ENCODE measurements at places on chromosomes 2 and 18.

- no peak for DNase-seq
Measured at GRCh38 chr2:237491515-237492118, 4.6 kb downstream of the MLPH start.

DNA sequence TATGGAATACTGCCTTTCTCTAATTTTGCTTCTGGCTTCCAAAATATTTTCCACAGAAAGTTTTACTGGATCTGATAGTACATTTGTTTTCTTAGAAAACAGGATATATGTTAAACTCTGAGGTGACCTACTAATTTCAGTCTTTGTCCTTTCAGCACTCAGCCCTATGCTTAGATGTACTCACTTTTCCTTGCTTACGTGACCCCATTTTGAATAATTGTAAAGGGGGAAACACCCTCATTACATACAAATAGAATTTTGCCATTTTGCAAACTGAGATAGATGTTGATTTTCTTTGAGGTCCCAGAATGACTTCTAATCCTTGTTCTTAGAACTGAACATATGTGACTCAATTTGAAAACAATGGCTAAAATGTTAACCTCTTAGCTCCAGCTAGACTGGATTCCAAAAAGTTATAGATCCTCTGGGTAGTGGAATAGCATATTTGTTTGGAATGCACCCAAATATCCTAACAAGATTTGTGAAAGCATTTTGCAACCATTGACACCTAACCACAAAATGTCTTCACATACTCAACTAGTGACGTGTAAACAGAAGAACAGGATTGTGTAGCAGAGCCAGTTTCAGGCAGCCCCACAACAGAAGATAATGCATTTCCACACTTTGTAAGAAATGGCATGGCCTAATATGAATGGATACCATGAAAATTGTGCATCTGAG lies 44.8 kb upstream of the EHBP1 start:
- DNase-seq, result no peak

DNA sequence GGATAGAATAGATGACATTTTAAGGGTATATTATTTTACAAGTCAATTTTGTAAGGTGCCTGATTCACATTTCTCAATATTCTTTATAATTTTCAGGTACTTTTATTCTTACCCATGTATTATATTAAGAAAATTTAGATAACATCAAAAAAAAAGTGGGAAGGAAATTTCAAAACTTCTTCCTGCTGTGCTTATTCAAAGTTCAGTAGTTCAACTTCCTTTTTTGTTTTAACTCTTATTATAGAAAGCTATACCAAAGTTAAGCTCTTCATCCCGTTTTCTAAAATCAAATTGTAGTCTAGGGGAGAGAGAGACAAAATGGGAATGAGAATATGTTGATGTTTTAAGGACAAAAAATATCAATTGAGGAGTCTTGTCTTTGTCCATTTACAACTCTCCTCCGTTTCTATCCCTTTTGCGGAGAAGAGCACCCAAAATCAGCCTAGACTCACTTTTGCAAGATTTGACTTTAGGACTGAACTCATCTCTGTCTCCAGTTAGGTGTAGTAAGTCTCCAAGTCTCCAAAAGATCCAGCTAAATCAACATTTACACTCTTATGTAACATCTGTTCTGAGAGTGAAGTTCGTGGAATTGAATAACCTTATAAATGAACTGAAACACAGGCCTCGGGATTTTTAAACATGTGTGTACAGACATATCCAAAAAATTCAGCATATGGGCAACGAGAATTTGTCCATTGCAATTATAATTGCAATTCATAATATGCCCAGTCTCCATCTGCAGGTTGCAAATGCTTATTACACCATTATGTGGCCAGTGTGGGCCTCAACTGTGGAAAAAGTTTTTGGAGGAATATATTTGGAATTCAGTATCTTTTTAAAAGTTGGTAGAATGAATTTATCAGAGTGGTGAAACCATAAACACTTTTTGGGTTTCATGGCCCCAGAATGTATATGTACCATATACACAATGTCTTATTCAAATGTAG lies 23.9 kb downstream of the FAM124B start:
- DNase-seq, result no peak

GRCh38 chr2:227219312-227220105 lies 55.1 kb downstream of the COL4A3 start:
- DNase-seq, result no peak
